ENCODE measurements at places on chromosomes 3 and 15.

- DNase-seq: no peak
Measured at GRCh38 chr3:156997351-156997750, 162.6 kb downstream of the CCNL1 start.

DNA sequence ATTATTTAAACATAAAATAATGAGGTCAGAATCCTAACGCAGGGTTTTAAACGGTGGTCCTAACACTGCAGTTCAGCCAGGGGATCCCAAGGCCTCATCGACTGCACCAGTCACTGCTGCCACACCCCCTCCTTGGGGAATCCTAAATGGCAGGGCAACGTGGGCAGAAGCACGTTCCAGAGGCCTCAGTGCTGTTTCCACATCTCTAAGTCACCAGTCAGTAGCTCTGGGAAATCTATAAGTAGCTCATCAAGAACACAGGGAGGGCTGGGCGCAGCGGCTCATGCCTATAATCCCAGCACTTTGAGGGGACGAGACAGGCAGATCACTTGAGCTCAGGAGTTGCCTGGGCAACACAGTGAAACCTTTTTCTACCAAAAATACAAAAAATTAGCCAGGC lies 47.5 kb downstream of the PRTG start:
- no peak for DNase-seq

GRCh38 chr15:101483462-101483861 lies 6.0 kb downstream of the PCSK6 start:
- DNase-seq: no peak

DNA sequence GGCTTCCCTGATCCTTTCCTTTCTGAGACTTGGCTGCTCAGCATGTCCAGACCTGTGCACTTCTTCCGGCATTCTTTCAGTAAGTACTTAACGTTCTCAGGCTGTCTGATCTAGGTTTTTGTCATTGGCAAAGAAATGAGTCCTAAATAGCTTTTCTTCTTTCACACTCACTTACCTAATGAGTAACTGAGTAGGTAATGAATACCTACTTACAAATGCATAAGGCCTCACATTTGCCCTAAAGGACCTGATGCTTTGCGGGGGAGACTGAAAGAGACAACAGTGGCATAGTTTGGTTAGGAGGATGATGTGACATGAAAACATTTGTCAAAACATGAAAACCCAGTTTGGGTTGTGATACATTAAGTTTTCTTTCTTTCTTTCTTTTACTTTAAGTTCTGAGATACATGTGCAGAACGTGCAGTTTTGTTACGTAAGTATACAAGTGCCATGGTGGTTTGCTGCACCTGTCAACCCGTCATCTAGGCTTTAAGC lies 516.7 kb upstream of the CFAP20DC start:
- DNase-seq: no peak

DNA sequence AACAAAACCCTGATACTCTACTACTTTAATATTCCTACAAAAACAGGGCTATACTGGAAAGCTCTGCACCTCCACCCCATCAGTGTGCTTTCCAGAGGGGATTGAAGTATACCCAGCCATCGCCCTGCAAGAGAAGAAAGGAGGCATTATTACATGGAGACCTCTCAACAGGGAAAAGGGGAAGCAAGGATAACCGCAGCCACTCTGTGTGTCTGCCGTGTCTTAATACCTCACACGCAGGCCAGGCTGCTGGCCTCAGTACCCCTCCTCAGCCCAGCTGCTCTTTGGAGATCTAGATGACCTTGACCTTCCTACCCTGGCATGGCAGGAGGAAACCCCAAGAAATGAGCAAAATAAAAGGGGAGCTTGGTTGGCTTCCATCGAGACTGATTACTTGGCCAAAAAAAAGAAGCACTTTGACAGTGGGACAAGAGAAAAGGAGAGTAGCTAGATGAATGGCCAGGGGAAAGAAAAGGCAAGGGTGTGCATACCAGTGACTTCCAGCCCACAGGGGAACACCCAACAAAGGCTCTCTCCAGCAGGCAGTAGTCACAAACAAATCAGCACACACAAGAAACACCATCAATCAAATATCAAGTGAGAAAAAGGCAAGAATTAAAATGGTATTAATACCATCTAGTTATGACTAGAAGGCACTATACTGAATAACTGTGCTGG lies 129.4 kb downstream of the STT3B start:
- DNase-seq: no peak

GRCh38 chr15:62565634-62566026 lies 400.5 kb upstream of the C2CD4B start:
- no peak for DNase-seq

- peak; percentile 19 for DNase-seq
Measured at GRCh38 chr15:56244811-56245576, 1.3 kb upstream of the RFX7 start.

DNA sequence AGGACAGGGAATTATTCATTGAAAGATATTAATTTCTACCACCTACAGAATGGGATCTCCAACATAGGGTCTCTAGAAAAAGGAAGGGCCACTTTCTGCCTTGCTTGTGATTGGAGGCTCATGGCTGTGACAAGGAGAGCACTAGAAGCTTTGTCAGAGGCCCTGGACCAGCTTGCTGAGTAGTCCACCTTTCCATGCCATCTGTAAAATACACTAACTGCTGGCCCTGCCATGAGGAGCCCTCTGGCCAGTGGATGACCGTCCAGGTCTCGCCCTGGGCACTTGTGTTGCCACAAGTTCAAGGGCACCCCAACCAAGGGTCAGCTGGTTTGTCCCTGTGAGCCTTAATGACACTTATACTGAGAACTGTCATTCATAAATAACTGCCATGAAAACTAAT lies 1.6 kb upstream of the SYNM start:
- no peak for DNase-seq

GRCh38 chr15:66820481-66821176 lies 118.6 kb downstream of the SMAD6 start:
- DNase-seq: no peak

DNA sequence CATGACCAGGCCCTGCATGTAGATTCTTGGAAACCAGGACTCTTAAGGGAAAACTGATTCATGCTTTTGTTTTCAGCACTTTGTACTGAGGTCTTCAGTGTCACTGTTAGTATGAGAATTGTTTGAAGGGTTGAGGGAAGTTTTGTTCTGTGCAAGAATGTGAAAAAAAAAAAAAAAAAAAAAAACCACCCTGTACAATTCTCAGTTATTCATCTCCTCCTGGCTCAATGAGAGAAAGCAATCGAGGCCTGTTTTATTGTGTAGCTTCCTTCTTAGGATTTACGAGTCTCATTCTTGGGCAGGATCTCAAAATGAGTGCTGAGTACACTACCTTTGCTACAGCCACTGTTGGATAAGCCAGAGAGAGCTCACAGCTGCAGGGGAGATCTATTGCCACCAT lies 469.5 kb downstream of the CNTN4 start:
- DNase-seq: no peak

DNA sequence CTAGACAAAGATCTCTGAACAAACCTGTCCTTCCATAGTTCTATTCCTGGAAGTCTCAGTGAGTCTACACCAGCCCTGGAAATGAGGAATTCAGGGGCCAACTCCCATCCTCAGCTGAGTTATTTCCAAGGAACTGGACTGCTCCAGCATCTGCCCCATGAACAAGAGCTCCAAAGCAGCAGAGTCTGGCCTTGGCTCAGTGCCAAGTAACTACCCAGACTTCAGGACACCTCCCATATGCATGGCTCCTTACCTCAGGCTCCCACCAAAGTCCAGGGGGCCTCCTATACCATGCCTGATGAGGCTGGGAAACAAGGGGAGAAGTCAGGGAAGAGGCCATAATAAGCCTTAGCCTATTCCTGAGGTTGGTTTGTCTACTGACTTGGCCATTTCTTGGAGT lies 45.0 kb downstream of the FAIM start:
- DNase-seq: no peak

GRCh38 chr3:154182975-154183374 lies 61.8 kb downstream of the ARHGEF26 start:
- no peak for DNase-seq

- no peak for DNase-seq
Measured at GRCh38 chr3:104750581-104750980, 616.1 kb upstream of the ALCAM start.

GRCh38 chr3:61055447-61055846 lies 195.8 kb downstream of the FHIT start:
- no peak for DNase-seq

DNA sequence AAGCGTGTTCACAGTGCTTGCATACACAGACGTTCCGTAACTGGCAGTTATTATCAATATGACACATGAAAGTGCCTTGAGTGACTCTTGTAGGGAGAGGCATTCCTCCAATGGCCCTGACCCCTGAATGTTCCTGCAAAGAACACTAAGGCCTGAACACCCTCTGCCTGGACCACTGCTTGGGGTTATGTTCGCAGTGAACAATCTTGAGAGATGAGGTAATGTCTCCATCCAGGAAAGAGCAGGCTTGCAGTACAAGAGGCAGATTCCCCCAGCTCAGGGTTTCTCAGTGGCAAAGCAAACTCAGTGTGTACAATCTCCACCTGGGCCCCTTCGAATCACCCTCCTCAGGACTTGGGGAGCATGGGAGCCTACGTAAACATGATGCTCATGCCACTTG lies 324.6 kb downstream of the MAGI1 start:
- no peak for DNase-seq

DNA sequence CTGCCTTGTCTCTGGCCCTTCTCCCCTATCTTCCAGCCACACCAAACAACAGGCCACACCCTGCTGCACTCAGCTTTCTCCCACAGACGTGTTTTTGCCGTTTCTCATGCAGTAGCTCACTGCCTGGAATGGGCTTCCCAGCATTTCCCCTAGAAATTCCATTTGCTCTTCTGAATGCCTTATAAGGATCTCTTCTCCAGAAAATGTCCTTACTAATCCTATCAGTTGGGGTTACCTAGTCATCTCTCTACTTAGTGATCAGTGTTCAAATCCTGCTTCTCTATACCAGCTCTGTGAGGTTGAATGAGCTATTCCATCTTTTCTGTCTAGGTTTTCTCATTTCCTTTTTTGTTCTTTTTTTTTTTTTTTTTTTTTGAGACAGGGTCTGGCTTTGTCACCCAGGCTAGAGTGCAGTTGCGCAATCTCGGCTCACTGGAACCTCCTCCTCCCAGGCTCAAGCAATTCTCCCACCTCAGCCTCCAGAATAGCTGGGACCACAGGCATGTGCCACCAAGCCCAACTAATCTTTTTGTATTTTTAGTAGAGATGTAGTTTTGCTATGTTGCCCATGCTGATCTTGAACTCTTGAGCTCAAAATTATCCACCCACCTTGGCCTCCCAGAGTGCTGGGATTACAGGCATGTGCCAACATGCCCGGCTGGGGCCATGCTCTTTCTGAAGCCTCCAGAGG lies 98.2 kb upstream of the CHD2 start:
- no peak for DNase-seq

DNA sequence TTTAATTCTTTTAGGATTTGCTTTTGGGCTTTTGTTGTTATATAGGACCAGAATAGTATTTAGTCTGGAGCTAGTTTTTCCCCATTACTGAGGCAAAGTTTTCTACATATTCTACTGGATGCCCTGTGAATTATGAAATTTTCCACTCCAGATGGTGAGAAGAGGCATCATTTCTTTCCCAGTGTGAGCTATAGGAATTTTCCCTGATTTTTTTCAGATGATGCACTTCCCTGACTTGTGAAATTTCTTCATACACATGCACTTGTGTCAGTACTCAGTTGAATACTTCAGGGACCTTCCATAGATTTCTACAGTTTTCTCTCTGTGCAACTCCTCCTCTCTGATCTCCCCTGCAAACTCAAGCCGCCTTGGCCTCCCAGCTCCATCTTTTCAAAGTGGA lies 73.7 kb upstream of the SLCO2A1 start:
- DNase-seq: no peak

GRCh38 chr3:98784666-98785600 lies 21.8 kb downstream of the ST3GAL6 start:
- DNase-seq: no peak

DNA sequence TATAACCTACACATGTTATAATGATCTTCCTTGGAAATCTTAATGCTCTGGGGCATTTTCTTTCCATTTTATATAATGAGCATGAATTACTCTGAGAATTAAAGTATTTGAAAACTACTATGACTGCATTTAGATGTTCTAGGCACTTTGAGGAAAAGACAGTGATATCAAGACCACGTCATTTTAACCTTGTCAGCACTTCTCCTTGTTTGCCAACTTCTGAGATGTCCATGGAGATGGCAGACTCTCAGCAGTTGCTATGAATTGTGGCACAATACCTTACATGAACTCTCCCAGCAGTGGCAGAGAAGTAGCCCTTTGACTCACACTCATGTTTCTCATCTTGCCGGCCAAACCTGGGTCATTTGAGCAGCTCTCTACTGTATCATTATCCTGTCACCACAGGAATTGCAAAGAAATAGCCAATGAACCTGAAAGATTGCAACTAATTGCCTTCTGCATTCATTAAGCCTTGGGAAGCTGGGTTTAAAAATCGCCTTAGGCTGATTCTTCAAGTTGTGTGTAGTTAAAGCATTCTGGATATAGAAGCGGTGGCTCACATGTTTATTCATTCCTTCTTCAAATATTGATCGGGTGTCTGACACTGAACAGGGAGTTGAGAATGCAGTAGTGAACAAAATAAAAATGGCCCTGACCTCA lies 272.2 kb upstream of the CFAP20DC start:
- DNase-seq: no peak

DNA sequence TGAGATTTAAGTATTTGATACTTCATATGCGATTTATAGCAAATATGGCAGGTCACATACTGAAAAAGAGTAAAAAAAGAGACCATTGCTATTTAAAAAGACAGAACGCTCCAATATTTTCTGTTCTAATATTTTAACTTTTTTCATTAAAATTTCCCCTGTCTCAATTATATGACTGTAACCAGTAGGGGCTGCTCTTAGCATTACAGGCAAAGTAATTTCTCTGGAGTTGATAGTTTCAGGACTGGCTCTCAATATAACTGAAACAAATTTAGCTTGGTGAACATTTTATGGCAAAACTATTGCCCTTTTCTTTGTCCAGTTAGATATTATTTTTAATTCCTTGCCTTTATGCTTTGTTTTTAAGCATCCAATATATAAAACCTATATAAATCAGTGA lies 286.3 kb upstream of the ROBO2 start:
- no peak for DNase-seq

DNA sequence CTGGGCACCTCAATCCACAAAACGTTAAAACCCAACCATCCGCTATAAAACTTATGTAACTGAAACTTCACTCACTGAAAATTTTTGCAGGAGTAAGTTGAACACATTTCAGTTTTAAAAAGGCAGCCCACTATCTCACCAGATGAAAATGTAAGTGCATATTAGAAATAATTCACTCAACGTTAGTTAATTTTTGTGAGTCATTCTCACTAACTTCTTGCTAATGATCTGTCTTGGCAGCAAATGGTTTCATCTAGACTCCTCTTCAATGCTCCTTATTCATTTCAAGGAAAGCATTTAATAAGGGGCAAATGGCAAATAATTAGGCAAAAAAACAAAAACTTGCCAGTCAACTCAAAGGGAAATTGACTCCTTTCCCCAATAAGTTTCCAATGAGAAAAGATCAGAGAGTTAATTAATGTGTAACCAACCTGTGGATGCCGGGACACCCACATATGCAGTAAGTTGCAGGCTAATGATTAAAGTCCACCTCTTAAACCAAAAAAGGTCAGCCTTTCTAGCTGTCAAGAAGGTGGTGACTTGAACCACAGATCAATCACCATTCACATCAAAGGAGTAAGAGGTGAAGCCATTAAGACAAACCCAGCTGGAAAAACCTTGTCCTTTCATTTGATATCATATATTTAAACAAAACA lies 22.9 kb upstream of the PRICKLE2 start:
- no peak for DNase-seq

- DNase-seq: no peak
Measured at GRCh38 chr15:63013052-63013808, 29.3 kb upstream of the TPM1 start.

GRCh38 chr15:57031082-57031481 lies 112.6 kb downstream of the TCF12 start:
- no peak for DNase-seq

GRCh38 chr15:64282701-64283100 lies 73.3 kb downstream of the CSNK1G1 start:
- no peak for DNase-seq
